Stimulated activated CD8-positive, alpha-beta memory T cell treated with anti-CD3 and anti-CD28 coated beads, Interleukin-4, amount 100 ng/mL, for 24 hours (primary cell): ENCODE measurements at places on chromosomes 13 and 19.

- DNase-seq = no peak
Observed at GRCh38 chr13:79621902-79622301, 140.9 kb downstream of the NDFIP2 start.

- no peak for DNase-seq
Observed at GRCh38 chr19:28234637-28235036, 978.3 kb downstream of the UQCRFS1 start.

DNA sequence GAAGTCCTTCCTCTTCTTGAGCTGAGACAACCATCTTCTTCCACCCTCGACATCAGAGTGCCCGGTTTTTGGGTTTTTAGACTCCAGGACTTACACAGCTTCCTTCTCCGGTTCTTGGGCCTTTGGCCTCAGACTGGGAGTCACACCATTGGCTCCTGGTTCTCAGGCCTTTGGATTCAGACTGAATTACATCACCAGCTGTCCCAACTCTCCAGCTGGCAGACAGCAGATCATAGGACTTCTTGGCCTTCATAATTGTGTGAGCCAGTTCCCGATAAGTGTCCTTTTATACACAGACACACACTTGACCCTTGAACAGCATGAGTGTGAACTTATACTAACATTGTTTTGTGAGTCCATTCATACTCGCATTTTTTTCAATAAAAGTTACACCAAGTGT, 166.0 kb upstream of the UBL3 start:
- DNase-seq = no peak

DNA sequence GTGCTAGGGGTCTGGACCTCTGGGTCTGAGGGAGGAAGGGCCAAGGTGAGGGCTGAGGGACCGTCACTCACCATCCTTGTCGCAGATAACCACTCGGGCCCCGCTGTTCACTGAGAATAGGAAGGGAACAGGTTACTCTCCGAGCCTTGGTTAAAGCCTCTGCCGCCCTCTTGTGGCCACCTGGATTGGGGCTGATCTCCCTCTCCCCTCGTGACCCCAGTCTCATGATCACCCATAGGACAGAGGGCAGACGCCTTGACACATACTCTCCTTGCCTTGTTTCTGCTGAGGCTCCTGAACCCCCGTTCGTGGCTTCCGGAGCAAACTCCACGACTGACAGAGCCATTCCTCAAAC, 580 bp downstream of the HSD17B14 start:
- peak; percentile 89 for DNase-seq

DNA sequence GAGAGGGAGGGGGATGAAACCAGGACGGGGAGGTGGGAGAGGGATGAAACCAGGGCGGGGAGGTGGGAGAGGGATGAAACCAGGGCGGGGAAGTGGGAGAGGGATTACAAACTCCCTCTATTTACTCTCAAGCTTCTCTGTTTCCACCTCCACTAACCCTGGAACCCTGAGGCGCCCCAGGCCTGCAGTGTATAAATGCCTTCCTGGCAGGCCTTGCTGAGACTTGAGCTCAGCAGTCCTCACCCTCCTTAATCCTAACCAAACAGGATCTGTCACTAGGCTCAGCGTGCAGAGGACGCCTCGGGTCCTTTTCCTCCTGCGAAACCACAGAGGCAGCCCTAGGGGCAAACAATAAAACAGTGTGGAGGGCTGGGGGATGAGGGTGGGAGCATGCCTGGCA, 32.1 kb upstream of the OR1M1 start:
- DNase-seq = no peak

DNA sequence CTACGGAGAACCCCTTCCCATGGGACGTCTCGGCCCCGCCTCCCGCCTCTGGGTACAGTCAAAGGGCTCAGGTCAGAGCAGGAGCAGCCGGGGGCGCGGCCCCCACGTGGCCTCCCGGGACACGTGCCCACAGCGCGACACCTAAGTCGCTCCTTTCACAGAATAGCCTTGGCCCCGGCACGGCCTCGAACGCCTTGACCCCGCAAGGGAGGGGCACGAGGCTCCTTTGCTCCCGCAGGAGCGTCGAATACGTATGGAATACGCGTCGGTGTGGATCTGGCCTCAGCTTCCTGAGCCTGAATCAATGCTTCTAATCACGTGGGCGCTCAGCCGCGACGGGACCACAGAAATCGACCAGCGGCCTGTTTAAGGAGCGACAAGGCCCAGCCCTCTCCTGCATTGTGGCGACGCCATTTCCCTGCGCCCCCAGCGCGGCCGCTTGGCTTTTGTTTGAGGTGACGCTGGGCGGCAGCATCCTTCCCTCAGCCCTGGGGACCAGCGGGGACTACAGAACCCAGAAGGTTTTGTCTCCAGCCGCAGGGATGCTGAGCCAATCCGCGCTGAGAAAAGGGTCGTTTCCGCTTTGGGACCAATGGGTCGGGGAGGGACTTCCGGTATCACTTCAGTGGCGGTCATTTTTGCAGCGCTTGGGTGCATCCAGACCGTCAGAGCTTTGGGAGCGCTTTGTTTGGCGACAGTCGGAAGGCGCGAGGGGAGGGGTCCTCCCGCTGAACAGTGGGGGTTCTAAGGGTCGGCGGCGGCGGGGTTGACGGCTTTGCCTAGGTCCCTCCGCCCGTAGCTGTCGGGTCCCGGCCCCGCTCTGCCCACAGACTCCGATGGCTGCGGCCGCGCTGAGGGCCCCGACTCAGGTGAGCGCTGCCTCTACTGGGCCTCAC, at the start of gene ZIK1:
Gene ZIK1 (plus strand): TSS at position 625 of the 896 bp plus-strand sequence. CDS start 212 bp downstream, at position 837.
- DNase-seq = peak; percentile 74

DNA sequence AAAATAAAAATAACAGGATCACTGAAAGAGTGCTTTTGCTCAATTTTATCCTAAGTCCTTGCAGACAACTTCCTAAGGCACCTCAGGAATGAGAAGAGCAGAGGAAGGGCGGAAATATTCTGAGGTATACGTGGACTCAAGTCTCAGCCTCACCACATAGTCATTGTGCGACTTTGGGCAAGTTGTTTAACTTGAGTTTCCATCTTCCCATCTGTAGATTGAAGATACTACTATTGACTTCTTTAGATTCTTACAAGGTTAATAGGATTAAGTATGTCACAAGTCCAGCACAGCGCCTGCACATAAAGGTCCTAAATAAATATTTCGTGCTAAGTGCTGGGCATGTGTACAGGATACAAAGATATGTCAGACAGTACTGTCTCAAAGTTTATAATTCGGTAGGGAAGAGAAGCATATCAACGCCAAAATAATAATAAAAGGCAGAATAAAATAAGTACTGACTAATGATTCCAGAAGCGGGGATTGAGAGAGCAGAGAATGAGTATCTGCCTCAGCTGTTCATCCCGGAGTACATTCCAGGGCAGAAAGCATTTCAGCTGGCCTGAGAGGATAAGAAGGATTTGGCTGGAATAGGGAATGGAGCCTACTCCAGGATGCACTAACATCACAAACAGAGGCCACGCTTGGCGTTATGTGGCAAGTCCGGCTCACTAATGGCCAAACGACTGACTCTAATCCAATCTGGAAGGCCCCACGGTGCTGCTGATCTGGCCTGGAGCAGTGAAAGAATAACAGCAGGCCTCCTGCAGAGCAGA, 139.7 kb downstream of the FLT1 start:
- DNase-seq = no peak

DNA sequence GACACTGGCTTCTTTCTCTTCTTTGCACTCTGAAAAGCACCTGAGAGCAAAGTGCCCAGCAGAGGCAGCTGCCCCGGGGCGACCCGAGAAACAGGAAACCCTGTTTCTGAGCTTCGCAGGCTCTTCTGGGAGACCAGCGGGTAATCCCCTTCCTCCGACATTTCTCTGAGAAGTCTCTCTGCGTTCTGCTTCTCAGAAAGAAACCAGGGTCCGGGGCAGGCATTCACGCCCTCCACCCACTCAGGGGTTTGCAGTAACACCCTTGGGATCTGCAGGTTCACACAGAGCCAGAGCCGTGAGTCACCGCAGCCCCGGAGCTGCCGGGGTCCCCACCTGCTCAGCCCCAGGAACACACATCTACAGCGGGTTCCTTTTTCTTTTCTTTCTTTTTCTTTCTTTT, 86.0 kb downstream of the GADD45B start:
- DNase-seq = peak; percentile 78

DNA sequence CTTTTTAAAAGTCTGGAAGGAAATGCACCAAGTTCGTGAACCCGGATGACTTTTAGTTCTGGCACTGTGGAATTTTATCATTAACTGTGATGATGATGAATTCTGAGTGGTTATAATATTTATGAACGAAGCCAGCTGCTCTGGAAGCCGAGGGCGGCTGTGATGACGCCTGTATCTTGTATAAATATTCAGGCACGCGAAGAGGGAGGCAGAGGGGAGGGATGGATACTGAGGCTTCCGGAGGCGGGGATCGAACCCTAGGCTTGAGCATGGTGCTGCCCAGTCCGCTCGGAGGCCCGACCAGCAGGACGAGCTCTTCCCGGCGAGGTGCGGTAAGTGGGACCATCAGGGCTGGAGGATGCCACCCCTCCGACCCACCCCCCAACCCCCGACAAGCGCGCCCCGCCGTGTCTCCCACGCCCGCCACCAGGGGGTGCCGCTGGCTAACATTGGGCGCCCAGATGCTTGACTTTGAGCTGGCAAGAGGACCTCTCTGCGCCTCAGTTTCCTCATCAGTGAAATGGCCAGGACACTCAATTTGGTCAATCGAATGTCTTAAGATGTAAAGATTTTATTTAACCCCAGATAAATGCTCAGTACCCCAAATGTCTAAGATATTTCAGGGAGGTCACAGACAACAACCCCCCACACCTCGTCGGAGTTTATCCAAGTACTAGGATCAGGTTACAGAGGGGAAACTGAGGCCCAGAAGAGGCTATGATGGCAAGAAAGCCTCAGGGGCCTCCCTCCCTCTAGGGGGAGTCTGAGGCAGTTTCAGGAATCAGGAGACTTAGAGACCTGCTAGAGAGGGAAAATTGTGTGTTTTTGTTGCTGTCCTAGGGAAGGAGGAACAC, 4.5 kb upstream of the RAB3A start:
- DNase-seq = no peak

DNA sequence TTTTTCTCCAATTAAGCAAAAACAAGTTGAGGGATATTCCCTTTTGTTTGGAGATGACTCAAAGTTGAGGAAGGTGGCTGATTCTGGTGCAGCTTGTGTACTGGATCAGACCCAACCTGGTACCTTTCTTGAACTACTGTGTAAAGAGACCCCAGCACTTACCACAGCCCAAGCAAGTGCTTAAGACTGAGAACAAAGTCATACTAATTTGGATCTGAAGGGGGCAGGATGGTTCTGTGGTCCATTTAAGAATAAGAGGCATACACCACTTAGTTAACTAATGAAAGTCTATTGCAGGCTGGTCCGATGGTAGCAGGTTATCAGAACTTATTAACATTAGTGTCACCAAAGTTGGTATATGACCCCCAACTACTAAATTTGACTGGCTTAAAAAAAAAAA, 6.3 kb downstream of the THSD1 start:
- no peak for DNase-seq

- DNase-seq = no peak
Observed at GRCh38 chr13:26590951-26591350, 33.5 kb downstream of the WASF3 start.

- DNase-seq = no peak
Observed at GRCh38 chr13:106049171-106049570, 486.3 kb downstream of the EFNB2 start.

DNA sequence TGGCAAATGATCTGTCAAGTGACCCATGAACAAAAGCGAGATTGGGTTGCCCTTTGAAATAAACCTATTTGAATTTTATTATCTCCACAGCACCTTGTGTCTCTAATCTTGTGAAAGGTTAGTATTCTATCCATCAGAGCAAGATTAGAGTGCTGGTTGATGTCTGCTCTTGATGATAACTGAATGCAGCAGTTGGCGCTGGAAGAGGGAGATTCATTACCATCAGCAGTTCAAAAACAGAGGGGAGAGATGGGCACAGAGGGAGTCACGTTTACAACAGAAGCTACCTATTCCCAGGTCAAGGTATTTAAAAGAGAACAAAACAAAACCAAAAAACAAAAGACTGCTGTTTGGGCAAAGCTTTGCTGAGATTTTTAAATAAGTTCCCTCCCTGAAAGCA, 588.1 kb downstream of the GPC6 start:
- no peak for DNase-seq

- no peak for DNase-seq
Observed at GRCh38 chr19:11025997-11026396, 63.3 kb upstream of the LDLR start.

DNA sequence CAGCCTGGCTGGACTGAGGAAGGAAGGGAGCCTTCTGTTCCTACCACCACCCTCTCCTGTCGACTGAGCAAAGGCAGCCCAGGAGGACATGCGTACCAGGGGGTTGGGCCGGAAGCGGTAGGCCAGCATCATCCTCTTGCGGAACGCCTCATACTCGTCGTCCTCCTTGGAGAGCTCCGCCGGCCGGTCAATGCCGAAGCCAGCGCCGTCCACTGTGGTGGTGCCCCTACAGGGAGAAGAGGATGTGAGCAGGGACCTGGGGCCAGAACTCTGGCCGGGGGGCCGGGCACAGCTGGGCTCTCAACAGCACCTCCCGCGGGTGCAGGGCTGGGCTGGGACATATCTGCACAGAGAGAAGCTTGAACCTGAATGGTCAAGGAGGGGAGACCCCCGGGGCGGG, 3.8 kb upstream of the TM6SF2 start:
- DNase-seq = no peak

GRCh38 chr19:47417107-47417745, 2.1 kb downstream of the MEIS3 start:
- no peak for DNase-seq

- DNase-seq = peak; percentile 81
Observed at GRCh38 chr19:2171349-2172145, 7.8 kb downstream of the DOT1L start.

DNA sequence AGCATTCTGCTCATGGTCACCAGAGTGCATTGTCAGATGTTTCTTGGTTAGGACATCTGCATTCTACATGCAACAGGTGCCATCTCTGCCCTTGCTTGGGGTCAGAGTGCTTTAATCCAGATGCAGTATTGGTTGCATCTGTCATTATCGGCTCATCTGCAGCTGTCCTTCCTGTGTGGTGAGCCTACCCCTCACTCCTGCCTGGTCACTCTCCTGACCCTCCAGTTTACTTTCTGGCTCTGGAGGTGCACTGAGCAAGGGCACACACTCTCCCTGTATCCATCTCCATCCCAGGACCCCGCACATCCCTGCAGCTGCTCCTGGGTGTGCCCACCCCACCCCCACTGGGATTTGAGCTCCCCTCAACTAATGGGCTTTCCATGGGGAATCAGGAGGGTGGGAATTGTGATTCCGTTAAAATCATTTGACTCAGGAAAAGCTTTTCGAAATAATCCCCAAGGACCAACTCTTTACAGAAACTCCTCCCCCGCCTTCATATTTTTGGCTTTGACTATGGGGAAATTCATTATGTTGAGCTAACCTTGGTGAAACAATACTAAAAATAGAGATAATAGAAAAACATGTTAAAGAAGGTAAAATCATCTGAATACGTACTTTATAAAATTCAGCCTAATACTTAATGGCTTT, 70.2 kb downstream of the COL4A2 start:
- no peak for DNase-seq

- no peak for DNase-seq
Observed at GRCh38 chr13:106700439-106700838, 132.5 kb upstream of the ARGLU1 start.
